H54 (cell line): ENCODE measurements at places on chromosomes 3 and 15.

DNA sequence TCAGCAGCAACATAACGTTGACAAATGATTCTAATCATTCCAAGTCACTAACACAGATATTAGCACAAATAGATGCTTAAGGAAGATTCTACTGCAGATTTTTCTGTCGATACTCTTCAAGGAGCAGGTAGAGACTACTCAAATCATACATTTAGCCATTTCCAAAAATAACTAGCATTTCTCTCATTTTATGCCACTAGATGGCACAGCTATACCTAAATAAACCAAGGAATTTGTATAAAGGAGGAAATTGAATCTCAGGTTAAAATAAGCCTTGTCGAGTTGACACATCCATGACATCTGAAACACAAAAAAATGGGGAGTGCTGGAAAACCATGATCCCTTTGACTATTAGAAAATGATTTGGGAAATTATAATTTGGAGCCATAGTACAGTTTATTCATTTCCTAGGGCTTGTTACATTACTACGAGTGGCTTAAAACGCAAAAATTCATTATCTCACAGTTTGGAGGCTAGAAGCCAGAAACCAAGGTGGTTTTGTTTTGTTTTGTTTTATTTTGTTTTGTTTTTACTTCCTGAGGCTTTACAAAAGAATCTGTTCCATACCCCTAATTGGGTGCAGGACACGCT is 59.5 kb upstream of the STRIT1 start:
- peak; percentile 6 for DNase-seq

DNA sequence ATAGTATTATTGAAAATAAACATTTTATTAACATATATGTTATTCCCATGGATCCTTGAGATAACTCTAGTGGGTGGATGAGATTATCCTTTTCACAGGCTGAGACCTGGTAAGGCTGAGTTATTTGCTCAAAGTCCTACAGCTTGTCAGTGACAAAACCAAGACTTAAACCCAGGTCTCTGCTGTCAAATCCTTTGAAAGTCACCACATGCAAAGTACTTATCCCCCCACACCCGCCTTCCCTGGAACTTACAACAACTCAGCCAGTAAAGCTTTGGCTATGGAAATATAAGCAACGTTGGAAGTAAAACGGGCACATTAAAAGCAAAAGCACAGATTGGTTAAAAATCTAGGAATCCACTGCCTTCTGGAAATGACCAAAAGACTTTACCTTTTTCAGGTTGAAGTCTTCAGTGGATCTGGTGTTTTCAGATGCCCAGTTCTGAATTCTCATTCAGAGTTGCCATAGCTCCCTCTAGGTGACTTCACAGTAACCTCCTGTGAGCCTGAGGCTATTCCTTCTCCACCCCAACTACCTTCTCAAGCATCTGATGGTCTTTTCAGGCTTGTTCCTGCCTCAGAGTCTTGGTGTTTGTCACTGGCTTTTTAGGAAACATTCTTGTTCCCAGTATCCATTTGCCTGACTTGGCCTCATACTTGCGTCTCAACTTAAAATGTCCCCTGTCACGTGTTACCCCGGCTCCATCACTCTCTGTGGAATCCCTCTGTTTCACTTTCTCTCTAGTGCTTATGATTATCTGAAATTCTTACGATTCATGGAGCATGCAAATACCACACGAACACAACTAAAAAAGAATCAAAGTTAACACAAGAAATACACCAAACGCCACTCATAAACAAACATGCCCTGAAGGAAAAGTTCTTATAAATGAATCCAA is 131.2 kb downstream of the MAGI1 start:
- no peak for DNase-seq

DNA sequence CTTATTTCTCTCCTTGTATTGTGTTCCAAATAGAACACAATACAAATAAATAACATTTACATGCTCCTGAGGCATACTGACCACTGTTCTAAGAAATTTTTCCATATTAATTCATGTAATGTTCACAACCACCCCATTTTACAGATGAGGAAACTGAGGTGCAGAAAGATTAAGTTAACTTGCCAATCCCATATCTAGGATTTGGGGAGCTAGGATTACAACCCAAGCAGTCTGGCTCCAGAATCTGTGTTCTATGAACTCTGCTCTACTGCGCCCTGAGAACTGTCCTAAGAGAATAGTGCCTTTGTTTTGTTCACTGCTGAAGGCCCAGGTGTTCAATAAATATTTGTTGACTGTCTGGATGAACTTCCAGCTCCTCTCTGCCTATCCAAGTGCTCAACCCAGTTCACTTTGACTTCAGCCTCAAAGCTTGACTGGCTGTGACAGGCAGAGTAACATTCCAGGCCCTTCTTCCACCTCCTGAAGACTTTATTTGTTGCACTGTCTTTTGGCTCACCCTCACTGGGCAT is 3.1 kb downstream of the NEK10 start:
- DNase-seq, result no peak

- no peak for DNase-seq
These were observed 56.5 kb downstream of the FMN1 start for GRCh38 chr15:33138000-33138399.

DNA sequence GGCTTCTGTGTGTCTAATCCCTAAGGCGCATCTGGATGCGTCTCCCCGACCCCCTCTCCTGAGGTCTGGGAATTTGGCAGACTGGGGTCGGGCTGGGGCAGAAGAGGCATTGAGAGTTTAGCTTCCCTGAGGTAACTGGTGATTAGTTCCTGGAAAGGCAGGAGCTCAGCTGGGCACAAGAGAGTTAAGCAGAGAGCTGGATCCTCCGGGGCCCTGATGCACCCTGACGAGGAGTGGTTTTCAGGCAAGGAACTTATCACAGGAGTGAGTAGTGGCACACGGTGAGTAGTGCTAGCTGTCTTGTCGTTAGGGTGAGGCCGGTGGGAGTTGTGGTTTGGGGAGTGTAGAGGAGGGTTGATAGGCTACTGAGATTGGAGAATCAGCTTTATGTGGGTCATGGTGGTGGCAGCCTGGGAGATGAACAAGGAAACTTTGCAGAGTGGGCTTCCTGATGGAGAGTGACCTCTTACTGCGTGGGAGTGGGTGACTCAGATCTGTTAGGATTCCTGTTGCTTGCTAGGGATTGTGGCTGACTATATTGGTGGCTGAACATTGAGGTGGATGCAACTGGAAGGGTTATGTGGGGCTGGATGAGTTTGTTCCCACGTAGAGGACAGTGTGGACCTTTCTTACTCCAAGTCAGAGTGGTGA is 897 bp downstream of the RAD54L2 start:
- peak; percentile 61 for DNase-seq

DNA sequence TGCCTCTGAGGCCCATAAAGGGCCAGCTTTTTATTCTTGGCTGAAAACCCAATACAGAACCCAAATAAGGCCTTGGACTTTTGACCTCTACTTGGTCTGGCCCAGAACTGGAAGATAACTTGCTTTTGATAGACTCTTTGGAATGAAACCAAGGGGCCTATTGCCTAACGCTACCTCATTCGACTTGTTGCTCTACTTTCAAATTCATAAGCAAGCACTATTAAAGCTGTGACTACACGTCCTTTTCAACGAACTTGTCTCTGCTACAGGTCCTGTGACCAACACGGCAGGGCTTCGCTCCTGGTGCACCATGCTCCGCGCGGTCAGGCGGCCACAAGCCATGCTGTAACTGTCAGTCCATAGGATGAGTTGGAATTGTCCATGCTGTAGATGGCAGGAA is 385.4 kb downstream of the MFSD1 start:
- DNase-seq, result no peak

DNA sequence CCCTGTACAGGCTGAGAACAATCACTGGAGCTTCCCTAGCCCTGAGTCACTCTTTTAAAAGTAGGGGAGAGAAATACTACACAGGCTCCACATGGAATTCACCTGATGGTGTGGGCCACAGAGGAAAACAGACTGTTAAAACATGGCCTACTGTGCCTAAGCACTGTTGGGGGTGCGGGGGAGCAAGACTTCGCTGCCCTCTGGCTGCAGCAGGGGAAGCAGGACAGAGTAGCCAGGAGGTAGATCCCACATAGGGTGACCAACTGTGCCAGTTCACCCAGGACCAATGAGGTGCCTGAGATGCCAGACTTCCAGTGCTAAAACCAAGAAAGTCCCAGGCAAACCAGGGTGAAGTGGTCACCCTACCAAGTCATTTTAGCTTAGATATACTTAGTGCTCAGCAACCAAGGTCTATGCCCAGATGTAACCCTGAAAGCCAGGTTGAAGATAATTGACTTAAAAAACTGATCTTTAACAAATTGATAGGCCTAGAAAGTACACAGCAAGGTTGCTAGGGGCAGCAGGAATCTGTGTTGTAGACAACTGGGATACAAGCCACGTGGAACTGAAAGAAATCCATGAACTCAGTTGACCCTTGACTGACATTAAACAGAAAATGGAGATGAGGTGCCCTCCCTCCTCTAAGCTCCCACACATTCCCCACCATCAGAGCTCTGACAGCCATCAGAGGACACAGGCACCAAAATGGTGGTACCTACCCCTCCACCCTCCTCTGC is 344.2 kb upstream of the PPP2R3A start:
- no peak for DNase-seq

DNA sequence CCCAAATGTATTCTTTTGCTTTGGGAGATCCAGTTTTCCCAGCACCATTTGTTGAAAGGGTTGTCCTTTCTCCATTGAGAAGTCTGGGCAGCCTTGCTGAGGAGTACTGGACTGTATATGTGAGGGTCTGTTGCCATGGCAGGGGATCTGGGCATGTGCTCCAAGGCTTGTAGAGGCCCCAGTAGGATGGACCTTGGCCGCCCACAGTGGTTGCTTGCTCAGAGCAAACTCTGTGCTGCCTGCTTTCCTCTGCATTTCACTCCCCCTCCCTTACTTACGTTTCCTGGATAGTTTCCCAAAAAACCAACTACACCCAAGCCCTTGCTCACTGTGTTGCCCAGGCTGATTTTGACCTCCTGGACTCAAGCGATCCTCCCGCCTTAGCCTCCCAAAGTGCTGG is 97.2 kb upstream of the PRR23E start:
- no peak for DNase-seq

- no peak for DNase-seq
These were observed 39.6 kb downstream of the CCDC54 start for GRCh38 chr3:107416886-107417285.

- DNase-seq, result no peak
These were observed 9.2 kb upstream of the EHD4 start for GRCh38 chr15:41981371-41982132.

DNA sequence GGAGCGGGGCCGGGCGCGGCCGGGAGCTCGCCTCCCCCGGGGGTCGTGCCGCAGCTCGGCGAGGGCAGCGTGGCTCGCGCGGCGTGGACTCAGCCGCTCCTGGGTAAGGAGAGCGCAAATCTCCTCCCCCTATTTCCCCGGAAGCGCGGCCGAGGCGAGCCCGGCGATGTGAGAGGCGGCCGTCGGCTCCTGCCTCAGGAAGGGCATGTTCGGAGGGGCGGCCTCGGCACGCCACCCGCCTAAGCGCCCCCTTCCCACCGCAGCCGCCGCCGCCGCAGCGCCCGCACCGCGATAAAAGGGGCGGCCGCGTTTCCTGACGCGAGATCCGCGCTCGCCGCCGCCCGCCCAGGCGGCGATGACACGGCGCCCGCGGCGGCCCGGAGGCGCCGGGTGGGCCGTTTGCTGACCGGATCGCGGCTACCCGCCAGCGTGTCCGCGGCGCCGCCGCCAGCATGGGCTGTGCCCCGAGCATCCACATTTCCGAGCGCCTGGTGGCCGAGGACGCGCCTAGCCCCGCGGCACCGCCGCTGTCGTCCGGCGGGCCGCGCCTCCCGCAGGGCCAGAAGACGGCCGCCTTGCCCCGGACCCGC is at the start of gene PDE8A:
TSS of gene PDE8A (plus strand) at position 146 of the 590 bp plus-strand sequence. CDS start at position 453, 307 bp downstream.
- DNase-seq, result peak; percentile 21

- DNase-seq, result no peak
These were observed 103.7 kb upstream of the ATP2B2 start for GRCh38 chr3:10609134-10609533.

DNA sequence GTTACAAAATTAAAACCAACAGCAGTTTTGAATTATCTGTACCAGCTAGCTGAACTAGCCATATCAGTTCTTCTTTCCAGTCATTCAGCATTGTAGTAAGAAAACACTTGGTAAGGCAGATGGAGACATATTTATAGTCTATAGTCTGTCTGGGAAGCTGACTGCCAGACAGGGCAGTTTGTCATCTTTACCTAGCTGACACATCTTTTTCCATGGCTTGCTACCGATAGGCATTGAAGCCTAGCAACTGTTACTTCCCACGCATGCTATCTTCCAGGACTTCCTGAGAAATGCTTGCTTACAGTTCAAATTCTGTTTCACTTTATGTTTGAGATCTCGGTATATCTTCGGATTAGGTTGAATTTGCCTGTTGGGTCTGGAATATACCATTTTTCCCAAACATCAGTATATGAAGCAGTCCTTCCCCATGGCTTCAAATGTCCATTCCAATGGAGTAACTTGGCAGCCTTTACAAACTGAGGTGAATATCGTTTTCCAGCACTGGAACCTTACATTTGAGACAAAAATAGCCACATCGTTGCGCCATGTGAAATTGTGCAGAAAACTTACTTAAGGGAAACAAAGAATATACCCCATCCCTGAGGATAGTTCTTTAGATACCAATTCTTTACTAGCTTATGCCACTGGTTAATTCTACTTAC is 8.8 kb downstream of the GNL3 start:
- DNase-seq, result no peak

GRCh38 chr3:66980791-66981190 is 17.3 kb upstream of the KBTBD8 start:
- DNase-seq, result no peak

DNA sequence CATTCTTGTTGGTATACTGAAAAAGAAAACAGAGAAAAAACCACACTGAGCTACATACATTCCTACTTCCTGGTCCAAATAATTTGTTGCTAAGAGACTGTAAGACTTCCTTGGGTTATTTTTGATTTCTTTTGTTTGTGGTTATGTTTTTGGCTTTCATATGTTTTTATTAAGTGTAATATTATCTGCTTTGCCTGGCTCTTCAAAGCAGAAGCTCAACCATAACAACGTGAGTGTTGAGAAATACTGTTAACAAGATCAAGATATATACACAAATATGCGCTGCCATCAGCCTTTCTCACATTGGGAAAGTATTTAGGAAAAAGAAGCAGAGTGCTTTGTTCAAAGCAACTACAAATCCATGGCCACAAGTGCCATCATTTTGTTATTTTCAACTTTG is 556.2 kb upstream of the CBLB start:
- DNase-seq, result no peak
